MCF 10A (cell line): ENCODE measurements at places on chromosomes 7 and 10. TPM values are rescaled to one million over a fixed set of nuclear protein-coding genes. Genes with fewer than 3 reads are reported as not detected.

- no peaks in the 10 kb centered on the region for H3K36me3 ChIP-seq
- H3K27me3 ChIP-seq: no peaks in the 10 kb centered on the region
These were observed 473.8 kb downstream of the KCNMA1 start for GRCh38 chr10:77163670-77164348.

SPDYE2B gene
- not detected in 2 replicates for total RNA-seq

- H3K4me1 ChIP-seq: peaks cover 12% of the 10 kb centered on the region
- peak; percentile 94 for DNase-seq
- H3K27me3 ChIP-seq: no peaks in the 10 kb centered on the region
- peak overlapping the region; percentile 33 for H3K4me3 ChIP-seq
These were observed 23.3 kb downstream of the CLIP2 start for GRCh38 chr7:74312418-74313028.

PON3 gene
- total RNA-seq: not detected in 2 replicates

TAS2R41 gene
- total RNA-seq: not detected in 2 replicates

DNA sequence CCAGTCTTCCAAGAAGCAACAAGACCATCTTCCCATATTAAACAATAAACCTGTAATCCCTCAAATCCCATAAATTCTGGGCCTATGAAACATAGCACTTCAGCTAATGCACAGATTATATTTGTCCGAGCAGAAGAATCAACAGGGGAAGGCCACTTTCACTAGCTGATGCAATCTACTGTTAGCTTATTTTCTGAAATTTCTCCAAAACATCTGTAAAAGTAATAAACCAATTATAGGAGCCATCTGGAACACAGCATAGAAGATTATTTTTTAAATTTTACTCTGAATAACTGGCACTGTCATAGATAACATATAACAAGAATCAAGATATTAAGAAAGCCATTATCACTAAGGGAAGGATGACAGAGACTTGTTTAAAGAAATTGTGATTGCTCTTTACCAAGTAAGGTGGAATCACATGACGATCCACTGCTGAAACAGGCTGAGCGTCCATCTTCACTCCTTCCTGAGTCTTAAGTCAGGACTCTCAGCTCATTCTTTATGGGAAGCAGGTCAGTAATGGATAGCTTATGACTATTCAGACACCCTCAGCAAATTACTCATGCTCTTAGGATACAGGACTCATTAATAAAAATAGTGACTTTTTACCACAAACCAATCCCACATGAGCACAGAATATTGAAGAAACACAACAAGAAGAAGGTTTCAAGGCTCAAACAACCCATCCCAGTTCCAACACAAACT is 719.5 kb downstream of the XPNPEP1 start:
- DNase-seq: no peak
- H3K27me3 ChIP-seq: no peaks in the 10 kb centered on the region
- H3K4me1 ChIP-seq: no peaks in the 10 kb centered on the region
- no peak overlapping the region for H3K27ac ChIP-seq
- no peaks in the 10 kb centered on the region for H3K36me3 ChIP-seq

SOSTDC1 gene
- total RNA-seq: not detected in 2 replicates

DNA sequence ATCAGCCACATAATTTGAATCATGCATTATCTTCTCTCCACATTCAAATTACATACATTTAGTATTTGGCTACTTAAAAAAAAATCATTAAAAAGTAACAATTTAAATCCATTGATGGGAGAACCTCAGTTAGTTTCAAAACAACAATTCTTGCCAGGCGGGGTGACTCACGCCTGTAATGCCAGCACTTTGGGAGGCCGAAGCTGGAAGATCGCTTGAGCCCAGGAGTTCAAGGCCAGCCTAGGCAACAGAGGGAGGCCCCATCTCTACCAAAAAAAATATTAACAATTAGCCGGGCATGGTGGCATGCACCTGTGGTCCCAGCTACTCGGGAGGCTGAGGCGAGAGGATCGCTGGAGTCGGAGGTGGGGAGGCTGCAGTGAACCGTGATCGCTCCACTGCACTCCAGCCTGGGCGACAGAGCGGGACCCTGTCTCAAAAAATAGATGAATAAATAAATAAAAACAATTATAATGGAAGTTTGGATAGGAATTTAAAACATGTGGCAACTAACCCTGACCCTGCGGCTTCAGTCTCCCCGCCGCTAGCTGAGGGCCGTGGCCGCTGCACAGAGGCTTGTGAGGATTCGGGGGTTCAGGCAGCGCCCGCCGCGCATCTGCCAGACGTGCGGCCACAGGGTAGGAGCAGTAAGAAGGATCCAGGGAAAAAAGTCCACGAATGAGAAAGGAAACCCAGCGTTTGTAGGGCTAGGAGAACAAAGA is 1.1 kb upstream of the CSGALNACT2 start:
- no peaks in the 10 kb centered on the region for H3K27me3 ChIP-seq
- H3K36me3 ChIP-seq: no peaks in the 10 kb centered on the region
- peak; percentile 22 for DNase-seq
- peak overlapping the region; percentile 92 for H3K27ac ChIP-seq
- peak overlapping the region; percentile 91 for H3K4me3 ChIP-seq

STMP1 gene
- 33.6 and 37.0 TPM in 2 replicates for total RNA-seq

DNA sequence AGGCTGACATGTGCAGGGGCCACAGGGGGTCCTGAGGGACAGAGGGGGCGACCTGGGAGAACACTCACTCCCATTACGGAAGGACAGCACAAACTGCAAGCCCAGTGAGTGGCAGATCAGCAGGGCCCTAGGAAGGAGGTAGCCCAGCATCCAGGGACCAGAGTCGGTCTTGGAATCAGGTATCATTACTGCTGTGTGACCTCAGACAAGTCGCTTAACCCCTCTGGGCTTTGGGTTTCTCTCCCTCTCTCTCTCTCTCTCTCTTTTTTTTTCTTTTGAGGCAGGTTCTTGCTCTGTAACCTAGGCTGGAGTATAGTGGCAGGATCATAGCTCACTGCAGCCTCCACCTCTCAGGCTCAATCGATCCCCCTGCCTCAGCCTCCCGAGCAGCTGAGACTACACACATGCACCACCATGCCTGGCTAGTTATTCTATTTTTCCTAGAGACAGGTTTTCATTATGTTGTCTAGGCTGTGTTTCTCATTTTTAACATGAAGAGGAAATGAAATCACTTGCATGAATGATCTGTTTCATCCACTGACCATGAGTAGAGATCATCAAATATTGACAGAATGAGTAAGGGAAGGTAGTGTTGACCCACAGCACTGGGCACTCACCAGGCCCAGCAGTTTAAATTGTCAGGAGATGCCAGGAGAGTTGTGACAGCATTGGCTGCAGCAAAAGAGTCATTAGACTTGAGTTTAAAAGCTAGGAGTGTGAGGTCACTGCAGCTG is 49.4 kb downstream of the BUB3 start:
- no peak overlapping the region for H3K4me3 ChIP-seq
- DNase-seq: no peak
- no peaks in the 10 kb centered on the region for H3K36me3 ChIP-seq
- no peaks in the 10 kb centered on the region for H3K4me1 ChIP-seq

FFAR4 gene
- total RNA-seq: not detected in 2 replicates

GRCh38 chr10:49662169-49662830 is 17.2 kb upstream of the C10orf53 start:
- no peak overlapping the region for H3K4me3 ChIP-seq
- no peaks in the 10 kb centered on the region for H3K36me3 ChIP-seq
- H3K4me1 ChIP-seq: peaks cover 5% of the 10 kb centered on the region
- no peak overlapping the region for H3K27ac ChIP-seq

ZP3 gene
- 5.6 TPM in 2 replicates for total RNA-seq

GRCh38 chr10:42936580-42936979 is 140.3 kb upstream of the RET start:
- no peak overlapping the region for H3K27ac ChIP-seq
- no peaks in the 10 kb centered on the region for H3K27me3 ChIP-seq
- no peak for DNase-seq
- no peak overlapping the region for H3K4me3 ChIP-seq
- H3K36me3 ChIP-seq: peaks cover 4% of the 10 kb centered on the region
- no peaks in the 10 kb centered on the region for H3K4me1 ChIP-seq

- H3K27ac ChIP-seq: no peak overlapping the region
- H3K4me1 ChIP-seq: no peaks in the 10 kb centered on the region
- no peak for DNase-seq
- H3K36me3 ChIP-seq: peaks cover 6% of the 10 kb centered on the region
These were observed 106.4 kb upstream of the GPR26 start for GRCh38 chr10:123559823-123560092.

DNA sequence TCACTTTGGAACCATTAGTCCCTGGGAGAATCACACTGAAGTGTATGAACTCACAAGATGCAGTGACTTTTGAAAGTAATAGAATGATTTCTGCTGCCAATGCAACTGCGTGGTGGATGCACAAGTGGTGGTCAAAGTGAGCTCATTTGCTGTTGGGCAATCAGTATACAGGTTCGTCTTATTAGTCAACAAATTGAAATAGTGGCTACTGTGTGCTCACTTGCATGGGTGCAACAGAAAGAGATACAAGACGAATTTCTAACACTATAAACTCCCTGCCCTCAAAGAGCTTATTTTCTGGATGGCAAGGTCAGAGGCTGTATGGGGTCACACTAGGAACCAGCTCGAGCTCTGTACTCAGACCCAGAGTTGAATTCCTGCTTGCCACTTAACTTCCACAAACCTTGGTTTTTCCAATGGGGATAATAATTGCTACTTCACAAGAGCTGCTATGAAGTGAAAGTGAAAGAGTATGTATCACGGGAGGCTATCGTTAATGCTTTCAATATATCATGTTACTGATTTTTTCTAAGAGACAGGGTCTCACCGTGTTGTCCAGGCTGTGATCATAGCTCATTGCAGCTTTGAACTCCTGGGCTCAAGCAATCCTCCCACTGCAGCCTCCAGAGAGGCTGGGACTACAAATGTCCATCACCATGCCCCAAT is 8.3 kb upstream of the BCL7B start:
- H3K27me3 ChIP-seq: no peaks in the 10 kb centered on the region
- H3K4me1 ChIP-seq: peaks cover 9% of the 10 kb centered on the region
- H3K4me3 ChIP-seq: no peak overlapping the region
- H3K36me3 ChIP-seq: peaks cover 27% of the 10 kb centered on the region
- DNase-seq: no peak

DNA sequence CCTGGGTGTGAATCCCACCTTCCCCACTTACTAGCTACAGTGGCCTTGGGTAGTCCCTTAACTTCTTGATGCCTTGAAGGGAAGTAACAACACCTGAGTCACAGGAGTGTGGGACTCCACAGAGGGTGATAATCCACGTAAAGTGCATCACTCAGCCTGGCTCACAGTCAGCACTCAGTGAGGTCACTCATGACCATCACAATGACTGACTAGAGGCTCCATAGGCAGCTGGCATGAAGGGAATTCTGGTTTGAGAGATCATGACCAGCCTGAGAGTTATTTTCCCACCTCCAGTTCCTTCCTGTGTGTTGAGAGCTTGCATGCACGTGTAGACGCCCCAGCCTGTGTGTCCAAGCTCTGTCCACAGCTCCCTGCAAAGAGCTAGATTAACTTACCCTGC is 34.8 kb downstream of the NEUROG3 start:
- H3K36me3 ChIP-seq: no peaks in the 10 kb centered on the region
- no peak overlapping the region for H3K27ac ChIP-seq
- H3K4me1 ChIP-seq: no peaks in the 10 kb centered on the region
- H3K4me3 ChIP-seq: no peak overlapping the region

DNA sequence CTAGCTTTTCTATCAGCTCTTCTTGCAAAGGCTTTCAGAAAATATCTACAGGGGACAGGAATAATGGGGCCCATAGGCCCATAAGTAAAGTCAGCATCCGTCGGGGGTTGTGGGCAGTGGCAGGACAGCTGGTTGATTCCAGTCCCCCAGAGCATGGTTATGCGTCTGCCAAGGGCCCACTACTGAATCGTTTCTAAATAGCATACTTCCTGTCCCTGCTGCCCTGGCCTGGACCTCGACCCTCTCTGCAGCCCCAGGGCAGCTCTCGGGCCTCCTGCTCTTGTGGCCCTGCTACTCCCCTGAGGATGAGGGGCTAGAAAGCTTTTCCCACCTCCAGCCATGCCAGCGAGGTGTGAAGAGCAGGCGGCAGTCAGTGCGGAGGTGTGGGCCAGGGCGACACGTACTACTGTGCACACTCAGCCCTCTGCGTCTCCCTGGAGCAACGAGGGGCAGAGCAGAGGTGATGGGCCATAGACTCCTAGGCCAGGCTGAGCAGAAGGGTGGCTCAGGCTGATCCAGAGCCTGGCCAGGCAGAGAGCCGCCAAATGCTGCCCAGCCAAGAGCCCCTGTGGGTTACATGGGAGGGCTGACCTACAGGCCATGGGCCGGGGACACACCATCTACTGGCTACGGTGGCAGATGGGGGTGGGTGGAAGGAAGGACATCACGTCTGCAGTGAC is 4.7 kb upstream of the OPN4 start:
- H3K4me3 ChIP-seq: no peak overlapping the region
- H3K4me1 ChIP-seq: peaks cover 21% of the 10 kb centered on the region
- no peaks in the 10 kb centered on the region for H3K27me3 ChIP-seq
- H3K36me3 ChIP-seq: no peaks in the 10 kb centered on the region
- H3K27ac ChIP-seq: no peak overlapping the region

- peaks cover 20% of the 10 kb centered on the region for H3K4me1 ChIP-seq
- DNase-seq: no peak
- no peak overlapping the region for H3K27ac ChIP-seq
- H3K36me3 ChIP-seq: no peaks in the 10 kb centered on the region
- H3K27me3 ChIP-seq: no peaks in the 10 kb centered on the region
These were observed 19.6 kb upstream of the SMNDC1 start for GRCh38 chr10:110324201-110324804.

DNA sequence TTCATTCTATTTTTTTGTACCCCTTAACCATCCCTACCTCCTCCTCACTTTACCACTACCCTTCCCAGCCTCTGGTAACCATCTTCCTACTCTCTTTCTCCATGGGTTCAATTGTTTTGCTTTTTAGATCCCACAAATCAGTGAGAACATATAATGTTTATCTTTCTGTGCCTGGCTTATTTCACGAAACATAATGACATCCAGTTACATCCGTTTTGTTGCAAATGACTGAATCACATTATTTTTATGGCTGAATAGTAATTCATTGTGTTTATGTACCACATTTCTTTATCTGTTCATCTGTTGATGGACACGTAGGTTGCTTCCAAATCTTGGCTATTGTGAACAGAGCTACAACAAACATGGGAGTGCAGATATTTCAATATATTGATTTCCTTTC is 24.1 kb downstream of the ATRNL1 start:
- no peak overlapping the region for H3K4me3 ChIP-seq
- H3K36me3 ChIP-seq: peaks cover 5% of the 10 kb centered on the region
- no peaks in the 10 kb centered on the region for H3K4me1 ChIP-seq
- no peak overlapping the region for H3K27ac ChIP-seq

DNA sequence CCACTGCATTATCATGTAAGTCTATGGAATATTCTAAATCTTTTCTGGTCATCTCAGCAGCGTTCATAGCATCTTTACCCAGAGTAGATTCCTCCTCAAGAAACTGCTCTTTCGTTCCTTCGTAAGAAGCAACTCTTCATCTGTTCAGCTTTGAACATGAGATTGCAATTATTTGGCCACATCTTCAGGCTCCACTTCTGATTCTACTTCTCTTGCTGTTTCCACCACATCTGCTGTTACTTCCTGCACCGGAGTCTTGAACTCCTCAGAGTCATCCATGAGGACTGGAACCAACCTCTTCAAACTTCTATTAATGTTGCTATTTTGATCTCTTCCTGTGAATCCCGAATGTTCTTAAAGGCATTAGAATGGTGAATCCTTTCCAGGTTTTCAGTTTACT is 12.7 kb downstream of the CHST12 start:
- DNase-seq: no peak
- peaks cover 6% of the 10 kb centered on the region for H3K36me3 ChIP-seq
- no peak overlapping the region for H3K27ac ChIP-seq
- H3K4me1 ChIP-seq: peaks cover 7% of the 10 kb centered on the region
